ENCODE measurements at places on chromosomes 7 and 10.
A peak's percentile ranks its signal among the peaks of the same experiment; 100 is the strongest.

- no peak for DNase-seq
These were observed 20.5 kb upstream of the ZNF273 start for GRCh38 chr7:64882341-64883112.

- no peak for DNase-seq
These were observed 132.3 kb downstream of the SPAG6 start for GRCh38 chr10:22477334-22478287.

GRCh38 chr10:118732245-118733165 lies 22.3 kb downstream of the CACUL1 start:
- DNase-seq, result no peak

DNA sequence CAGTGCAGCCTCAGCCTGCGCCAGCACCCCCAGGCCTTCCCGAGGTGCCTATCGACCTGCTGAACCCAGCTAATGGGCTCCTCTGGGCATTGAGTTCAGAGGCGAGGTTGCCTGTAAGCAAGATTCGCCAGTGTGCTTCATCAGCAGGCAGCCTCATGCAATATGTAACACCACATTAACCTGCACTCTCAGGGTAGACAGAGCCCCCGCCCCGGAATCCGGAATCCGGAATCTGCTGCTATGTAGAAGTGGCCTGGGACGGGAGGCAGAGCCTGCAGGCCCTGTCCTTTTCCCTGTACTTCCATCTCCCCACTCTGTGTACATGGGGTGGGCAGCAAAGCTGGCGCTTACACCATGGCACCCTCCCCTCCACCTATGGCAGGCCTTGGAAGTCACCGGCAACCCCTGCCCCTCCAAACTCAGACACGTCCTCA lies 83.9 kb upstream of the RET start:
- DNase-seq, result no peak

GRCh38 chr7:17495655-17496394 lies 197.4 kb downstream of the AHR start:
- DNase-seq, result no peak

- peak; percentile 51 for DNase-seq
These were observed 479 bp downstream of the PNPLA8 start for GRCh38 chr7:108525327-108525984.

All from HTR-8/SVneo (cell line).